Stimulated activated CD8-positive, alpha-beta memory T cell treated with anti-CD3 and anti-CD28 coated beads, Interleukin-4, amount 100 ng/mL, for 24 hours (primary cell): ENCODE measurements at places on chromosomes 1 and 21.

DNA sequence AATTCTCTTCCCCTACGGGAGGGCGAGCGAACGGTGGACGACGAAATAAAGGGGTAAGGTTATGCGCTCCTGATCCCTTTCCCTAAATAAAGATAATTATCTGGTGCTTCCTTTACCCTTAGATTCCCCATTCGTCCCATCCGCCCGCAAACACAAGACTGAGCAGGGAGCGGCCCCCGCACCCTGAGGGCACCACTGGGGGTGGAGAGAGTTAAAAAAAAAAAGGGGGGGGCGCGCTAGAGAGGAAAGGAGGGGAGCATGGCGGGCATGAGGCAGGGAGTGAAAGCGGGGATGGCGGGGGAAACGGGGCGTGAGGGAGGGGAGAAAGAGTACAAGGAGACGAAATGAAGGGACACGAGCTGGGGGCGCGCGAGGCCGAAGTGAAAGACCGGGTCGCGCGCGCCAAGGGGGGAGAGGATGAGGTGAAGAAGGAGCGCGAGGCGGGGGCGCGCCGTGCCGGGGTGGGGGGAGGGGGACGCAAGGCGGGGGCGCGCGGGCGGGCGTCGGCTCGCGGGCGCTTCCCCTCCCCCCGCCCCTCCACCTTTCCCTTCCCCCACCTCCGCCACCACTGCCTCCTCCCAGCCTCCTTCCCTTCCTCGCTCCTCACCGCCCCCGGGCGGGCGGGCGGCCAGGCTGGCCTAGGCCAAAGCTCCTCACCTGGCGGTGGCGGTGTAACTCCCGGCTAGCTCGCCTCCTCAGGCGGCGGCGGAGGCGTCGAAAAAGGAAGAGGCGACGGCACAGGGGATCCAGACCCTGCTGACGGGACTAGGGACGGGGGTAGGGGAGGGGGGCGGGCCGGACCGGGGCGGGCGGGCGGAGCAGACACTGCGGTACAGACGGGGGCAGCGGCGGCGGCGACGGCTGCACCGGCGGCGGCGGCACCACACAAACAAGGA lies 448 bp downstream of the GATAD2B start:
- peak; percentile 51 for DNase-seq

DNA sequence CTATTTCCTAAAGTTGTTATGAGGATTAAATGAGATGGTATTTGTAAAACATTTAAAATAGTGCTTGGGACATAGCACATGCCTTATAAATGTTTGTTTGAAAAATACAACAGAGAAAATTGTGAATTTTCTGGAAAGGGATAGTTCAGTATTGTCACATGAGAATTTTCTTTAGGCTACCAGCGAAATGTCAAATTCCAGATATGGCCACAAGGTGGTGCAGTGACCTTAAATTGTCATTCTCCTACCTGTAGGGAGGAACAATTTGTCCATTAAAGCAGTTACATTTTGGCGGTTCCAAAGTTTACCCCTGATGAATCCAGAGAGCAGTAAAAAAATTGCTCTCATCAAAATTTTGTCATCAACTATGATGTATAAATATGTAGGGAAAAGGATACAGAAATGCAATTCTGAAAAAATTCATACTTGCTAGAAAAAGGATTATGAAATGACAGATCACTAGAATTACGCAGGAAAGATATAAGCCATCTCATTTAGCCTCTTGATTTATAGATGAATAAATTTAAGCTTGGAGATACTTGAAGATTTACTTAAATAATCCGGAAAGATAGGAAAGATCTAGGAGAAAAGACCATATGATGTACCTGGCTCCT lies 50.2 kb upstream of the TSHB start:
- DNase-seq = peak; percentile 47

- no peak for DNase-seq
Observed at GRCh38 chr1:207049054-207049453, 2.0 kb downstream of the YOD1 start.

DNA sequence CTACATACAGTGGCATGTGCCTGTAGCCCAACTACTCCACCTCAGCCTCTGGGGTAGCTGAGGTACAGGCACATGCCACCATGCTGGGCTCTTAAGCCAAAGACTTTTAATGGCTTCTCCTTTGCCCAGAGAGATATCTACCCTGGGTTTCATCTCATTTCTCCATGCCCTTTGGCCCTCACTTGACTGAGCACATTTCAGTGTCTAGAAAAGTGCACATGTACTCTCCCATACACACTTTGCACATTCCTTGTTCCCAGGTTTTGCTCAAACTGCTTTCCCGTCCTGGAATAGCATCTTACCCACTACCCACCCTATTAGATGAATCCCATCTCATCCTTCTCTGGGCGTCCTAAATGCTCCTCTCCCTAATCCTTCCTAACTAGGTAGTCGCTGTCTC lies 10.2 kb upstream of the RXRG start:
- DNase-seq = no peak

GRCh38 chr21:28487455-28488070 lies 505.1 kb downstream of the LTN1 start:
- DNase-seq = no peak
